Stimulated activated CD4-positive, alpha-beta T cell treated with anti-CD3 and anti-CD28 coated beads, TNF-alpha, amount 100 ng/mL, for 4 hours (primary cell): ENCODE measurements at places on chromosomes 5 and 9.

DNA sequence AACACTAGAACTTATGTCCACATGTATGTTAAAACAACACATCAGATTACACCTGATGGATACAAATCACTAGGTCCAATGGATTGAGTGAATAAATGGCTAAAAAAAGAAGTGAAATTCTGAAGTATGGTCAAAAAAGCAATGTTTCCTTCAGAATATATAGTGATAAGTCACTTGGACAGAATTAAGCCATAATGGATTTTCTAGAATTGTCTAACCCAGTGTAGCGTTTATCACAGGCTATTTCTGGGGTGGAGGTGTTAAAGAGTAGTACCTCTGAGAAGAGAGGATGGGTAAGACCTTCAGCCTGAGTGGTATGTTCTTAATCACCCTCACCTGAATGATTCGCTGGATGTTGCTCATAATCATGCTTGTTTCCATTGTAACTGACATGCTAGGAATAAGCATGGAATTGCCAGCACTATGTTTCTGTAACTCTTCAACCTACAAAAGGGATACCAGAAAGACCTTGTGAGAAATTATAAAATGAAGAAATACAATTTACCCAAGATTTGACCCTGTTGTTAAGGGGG, 33.2 kb downstream of the SLC31A2 start:
- no peak for DNase-seq

DNA sequence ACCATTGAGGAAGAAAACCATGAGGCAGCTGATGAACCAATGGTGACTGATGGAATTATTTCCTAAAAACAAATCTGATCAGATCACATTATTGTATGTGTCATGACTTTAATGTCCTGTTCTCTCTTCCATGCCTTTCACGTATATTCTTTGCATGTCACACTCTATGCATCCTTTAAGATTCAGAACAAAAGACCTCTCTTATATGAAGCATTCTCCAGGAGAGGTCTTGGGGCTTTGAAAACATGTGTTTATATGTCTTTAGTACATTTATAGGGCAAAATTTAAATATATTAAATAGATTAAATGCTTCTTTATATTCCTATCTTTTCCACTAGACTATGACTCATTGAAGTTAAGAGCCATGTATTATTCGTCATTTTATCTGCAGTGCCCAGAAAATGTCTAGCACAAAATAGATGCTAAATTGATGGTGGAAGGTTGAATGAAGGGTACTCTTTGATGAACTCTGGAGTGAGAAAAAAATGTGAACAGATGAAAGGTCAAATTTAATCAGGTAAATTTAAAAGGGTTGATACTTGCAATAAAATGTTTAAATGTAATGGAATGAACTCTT, 196.3 kb downstream of the PSAT1 start:
- no peak for DNase-seq

GRCh38 chr5:177366528-177367322, 9.0 kb downstream of the RGS14 start:
- no peak for DNase-seq

GRCh38 chr9:86854898-86855523, 92.3 kb downstream of the GAS1 start:
- DNase-seq, result no peak

DNA sequence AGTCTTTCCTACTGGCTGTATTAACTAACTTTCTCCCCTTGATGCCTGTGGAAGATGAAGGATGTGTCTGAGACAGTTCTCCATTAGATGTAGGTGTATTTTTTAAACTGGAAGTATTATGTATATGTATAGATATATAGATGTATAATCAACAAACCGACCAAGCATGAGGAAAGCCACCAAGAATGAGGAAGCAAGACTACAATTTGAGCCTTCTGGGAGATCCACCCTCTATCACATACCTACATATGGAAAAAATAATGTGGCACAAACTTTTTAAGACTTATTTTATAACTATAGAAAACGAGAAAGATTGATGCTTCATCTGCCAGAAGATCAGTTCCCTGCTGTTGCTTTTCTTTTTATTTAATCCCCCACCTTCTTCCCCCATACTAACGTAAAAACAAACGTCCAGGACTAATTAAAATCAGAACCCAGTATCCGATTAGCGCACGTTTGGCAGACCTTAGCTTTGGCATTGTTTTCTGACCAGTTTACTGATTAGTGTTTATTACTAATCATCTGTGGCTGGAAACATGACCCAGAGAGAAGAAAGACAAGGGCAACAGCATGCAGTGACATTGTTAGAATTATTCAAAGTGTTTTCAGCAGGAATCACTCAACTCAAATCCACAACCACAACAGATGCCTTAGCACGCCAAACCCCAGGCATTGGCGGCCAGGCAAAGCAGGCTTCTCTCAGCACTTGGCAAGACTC, 490.2 kb downstream of the EBF1 start:
- no peak for DNase-seq

- DNase-seq, result no peak
Measured at GRCh38 chr5:151677776-151678545, 8.8 kb downstream of the SPARC start.
